ENCODE measurements at places on chromosomes 6 and 20. TPM values are rescaled to one million over a fixed set of nuclear protein-coding genes. Genes with fewer than 3 reads are reported as not detected.

Gene KIAA1755
- 0.08 TPM for total RNA-seq

Gene PTGIS
- total RNA-seq, result 4.4 TPM

Gene COX4I2
- total RNA-seq, result not detected

Gene ATAT1
- 15.8 TPM for total RNA-seq

GRCh38 chr6:73538116-73538779 lies 17.4 kb upstream of the EEF1A1 start:
- H3K4me1 ChIP-seq, result no peaks in the 10 kb centered on the region
- DNase-seq, result no peak

DNA sequence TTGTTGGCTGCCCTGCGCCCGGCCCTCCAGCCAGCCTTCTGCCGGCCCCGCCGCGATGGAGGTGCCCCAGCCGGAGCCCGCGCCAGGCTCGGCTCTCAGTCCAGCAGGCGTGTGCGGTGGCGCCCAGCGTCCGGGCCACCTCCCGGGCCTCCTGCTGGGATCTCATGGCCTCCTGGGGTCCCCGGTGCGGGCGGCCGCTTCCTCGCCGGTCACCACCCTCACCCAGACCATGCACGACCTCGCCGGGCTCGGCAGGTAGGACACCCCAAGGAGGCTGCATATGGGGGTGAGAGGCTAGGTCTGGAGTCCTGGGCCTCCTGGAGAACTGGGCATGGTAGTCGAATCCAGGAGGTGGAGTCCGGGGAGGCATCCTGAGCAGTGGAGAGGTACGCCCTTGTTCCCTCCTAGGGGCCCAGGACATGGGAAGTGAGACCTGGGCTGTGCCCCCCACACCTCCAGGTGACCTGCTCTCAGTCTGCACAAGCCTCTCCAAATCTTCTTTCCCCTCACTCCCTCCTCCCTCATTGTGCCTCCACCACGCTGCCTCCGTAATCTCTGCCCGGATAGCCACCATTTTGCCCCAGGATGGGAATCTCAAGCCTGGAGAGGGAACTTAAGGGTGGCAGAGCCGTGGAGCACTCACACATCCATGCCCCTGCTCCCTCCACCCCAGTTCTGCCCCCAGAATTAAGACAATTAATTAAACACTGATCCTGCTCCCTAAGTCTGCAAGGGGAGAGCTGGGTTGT lies 541 bp downstream of the CDC25B start:
- peak overlapping the region; percentile 97 for H3K4me3 ChIP-seq
- H3K27me3 ChIP-seq, result no peaks in the 10 kb centered on the region
- peak overlapping the region; percentile 97 for H3K27ac ChIP-seq
- H3K36me3 ChIP-seq, result peaks cover 10% of the 10 kb centered on the region

DNA sequence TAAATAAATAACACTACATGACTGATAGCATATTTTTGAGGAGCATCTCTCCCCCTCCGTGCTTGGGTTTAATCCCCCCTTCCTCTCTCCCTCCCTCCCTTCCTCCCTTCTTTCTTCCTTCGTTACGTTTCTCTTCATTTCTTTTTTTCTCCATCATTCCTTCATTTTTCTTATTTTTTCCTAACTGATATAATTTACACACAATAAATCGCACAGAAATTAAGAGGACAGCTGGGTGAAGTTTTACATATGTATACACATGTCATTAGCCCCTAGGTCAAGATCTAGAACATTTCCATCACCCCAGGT lies 51.4 kb upstream of the EZR start:
- H3K27me3 ChIP-seq, result no peaks in the 10 kb centered on the region
- H3K4me1 ChIP-seq, result peaks cover 17% of the 10 kb centered on the region
- H3K36me3 ChIP-seq, result no peaks in the 10 kb centered on the region
- no peak for DNase-seq

GRCh38 chr20:2804852-2805688 lies 4.6 kb upstream of the CPXM1 start:
- H3K27me3 ChIP-seq, result peaks cover 7% of the 10 kb centered on the region
- no peaks in the 10 kb centered on the region for H3K4me1 ChIP-seq
- DNase-seq, result no peak
- H3K4me3 ChIP-seq, result no peak overlapping the region
- no peaks in the 10 kb centered on the region for H3K36me3 ChIP-seq

DNA sequence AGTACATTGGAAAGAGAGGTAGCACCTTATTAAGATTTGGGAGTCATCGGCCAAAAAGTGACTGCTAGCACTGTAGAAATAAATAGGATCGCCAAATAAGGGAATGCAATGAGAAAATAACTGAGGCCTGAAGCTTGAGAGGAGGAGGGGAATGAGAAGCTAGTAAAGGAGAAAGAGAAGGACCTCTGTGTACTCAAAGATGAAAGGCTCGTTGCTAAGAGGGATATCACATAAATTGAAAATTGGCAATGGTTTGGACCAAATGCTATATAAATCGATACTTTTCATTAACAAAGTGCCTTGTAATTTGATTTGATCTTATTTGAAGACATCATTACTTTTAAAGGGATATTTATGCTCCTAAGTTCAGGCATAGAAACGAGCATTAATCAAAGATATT lies 796.3 kb downstream of the QKI start:
- H3K4me1 ChIP-seq, result no peaks in the 10 kb centered on the region
- no peaks in the 10 kb centered on the region for H3K36me3 ChIP-seq
- no peaks in the 10 kb centered on the region for H3K27me3 ChIP-seq
- DNase-seq, result no peak
- H3K4me3 ChIP-seq, result no peak overlapping the region
- no peak overlapping the region for H3K27ac ChIP-seq

Gene MARCKS
- total RNA-seq, result 35.3 TPM

DNA sequence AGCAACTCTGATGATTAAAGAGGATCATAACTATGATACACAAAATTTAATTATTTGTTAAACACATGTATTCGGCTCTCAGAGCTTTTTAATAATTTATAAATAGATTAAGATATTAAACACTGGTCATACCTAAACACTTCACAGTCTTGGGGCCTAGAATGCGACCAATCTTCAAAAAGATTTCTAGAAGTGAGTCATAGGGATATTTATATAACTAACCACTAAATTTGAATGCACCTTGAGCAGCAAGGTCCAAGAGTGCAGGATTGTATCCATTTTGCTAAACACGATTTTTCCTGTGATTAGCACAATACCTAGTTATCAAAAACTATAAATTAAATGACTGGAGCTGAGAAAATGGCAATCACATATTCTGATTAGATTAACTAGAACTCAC lies 709.3 kb downstream of the EPHA7 start:
- no peaks in the 10 kb centered on the region for H3K4me1 ChIP-seq
- no peak overlapping the region for H3K27ac ChIP-seq
- DNase-seq, result no peak

Gene CALHM5
- not detected for total RNA-seq

Gene C6orf15
- total RNA-seq, result not detected

DNA sequence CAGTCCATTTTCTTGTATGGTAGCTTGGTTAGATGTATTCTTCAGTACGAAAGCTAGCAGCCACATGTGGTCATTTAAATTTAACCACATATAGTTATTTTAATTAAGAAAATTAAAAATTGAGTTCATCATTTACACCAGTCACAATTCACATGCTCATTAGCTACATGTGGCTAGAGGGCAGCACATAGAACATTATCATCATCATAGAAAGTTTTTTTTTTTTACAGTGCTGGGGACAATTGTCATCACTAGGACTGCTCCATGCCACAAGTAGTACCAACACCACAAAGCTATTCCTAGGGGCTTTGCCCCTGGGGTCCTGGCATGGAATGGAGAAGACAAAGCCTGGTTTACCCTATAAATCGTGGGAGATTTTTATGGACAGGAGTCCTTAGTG lies 30.5 kb downstream of the PLCB4 start:
- H3K27ac ChIP-seq, result no peak overlapping the region
- no peaks in the 10 kb centered on the region for H3K36me3 ChIP-seq
- DNase-seq, result no peak
- no peak overlapping the region for H3K4me3 ChIP-seq
- H3K27me3 ChIP-seq, result no peaks in the 10 kb centered on the region

- H3K36me3 ChIP-seq, result no peaks in the 10 kb centered on the region
- no peaks in the 10 kb centered on the region for H3K4me1 ChIP-seq
- 0 out of 2 replicates have a peak, but pooled peaks cover 2% of the 10 kb centered on the region for H3K27me3 ChIP-seq
Observed at GRCh38 chr6:116447496-116448011, 13.6 kb upstream of the CALHM6 start.

Gene LPA
- 0.21 TPM for total RNA-seq

Gene COL19A1
- total RNA-seq, result not detected

DNA sequence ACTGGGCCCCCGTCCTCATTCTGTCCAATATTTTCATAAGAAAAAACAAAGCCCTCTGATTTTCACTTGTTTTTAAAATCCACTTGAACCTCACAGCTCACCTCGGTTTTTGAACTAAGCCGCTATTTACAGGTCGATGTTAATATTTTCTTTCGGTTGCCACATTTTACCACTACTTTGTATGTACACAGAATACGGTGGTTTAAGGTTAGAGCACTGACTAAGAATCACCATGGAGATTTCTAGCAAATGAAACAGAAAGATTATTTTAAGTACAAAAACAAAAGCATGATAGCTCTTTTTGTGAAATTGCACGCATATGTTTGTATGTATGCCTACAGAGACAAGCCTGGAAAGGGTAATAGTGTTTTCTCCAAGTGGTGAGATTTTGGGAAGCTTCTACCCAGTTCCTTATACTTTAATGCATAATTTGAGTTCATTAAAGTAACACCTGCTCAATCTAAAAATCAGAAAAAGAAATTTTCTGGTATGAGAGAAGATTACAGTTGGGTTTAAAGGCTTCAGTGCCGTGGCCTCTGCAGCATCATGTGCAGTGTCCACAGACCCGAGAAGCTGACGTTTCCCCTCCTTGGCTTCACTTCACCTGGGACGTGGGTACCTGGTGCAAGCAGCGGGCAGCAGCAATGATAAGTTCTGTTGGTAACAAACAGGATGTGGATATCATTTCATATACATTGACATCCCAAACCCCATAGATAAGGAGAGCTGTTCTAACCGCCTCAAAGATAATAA lies 144.0 kb downstream of the UST start:
- no peak overlapping the region for H3K27ac ChIP-seq
- DNase-seq, result no peak
- H3K4me1 ChIP-seq, result no peaks in the 10 kb centered on the region
- H3K27me3 ChIP-seq, result 0 out of 2 replicates have a peak, but pooled peaks cover 2% of the 10 kb centered on the region
- H3K4me3 ChIP-seq, result no peak overlapping the region

Gene LAMA4
- 11.9 TPM for total RNA-seq

DNA sequence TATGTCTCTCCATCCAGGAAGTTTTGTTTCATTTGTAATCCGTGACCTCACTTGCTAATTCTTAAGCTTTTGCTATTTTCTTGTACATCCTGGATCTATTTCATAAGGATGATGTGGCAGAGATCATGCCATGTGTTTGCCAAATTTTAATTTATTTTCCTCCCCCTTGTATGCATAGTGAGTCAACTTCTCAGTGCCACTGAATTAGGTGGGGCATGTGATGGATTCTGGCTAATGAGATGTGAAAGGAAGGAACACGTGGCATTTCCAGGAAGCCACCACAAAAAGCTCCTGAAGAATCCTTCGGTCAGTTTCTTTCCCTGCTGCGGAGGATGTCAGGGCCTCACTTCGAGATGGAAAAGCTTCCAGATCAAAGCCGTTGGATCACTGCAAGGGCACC lies 86.2 kb upstream of the PRL start:
- H3K4me3 ChIP-seq, result no peak overlapping the region
- H3K27ac ChIP-seq, result no peak overlapping the region
- no peaks in the 10 kb centered on the region for H3K4me1 ChIP-seq
- no peaks in the 10 kb centered on the region for H3K27me3 ChIP-seq

DNA sequence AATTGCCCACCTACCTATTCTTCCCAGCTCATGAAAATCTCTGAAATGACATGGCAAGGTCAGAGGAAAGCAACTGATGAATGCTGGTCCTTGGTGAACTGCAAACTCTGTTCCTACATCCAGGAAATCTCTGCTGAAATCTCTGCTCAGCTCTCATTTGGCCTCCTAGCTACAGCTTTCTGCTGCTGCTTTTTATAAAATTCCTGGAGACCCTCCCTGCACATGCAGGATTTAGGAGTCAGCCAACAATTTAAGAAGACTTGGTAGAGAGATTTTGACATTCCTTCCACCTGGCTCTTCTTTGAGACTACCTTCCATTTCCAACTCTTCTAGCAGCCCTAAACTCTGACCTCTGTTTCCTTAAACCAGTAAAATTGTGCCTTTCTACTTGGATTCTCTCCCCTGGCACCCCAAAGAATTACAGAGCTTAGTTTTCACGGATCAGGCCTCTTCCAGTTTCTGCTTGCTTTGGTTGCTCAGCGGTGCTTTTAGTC lies 55.5 kb downstream of the PDE7B start:
- no peaks in the 10 kb centered on the region for H3K4me1 ChIP-seq
- no peak overlapping the region for H3K27ac ChIP-seq
- no peaks in the 10 kb centered on the region for H3K27me3 ChIP-seq
- no peaks in the 10 kb centered on the region for H3K36me3 ChIP-seq
- no peak overlapping the region for H3K4me3 ChIP-seq

- H3K27me3 ChIP-seq, result no peaks in the 10 kb centered on the region
- no peak overlapping the region for H3K4me3 ChIP-seq
- no peaks in the 10 kb centered on the region for H3K36me3 ChIP-seq
- no peaks in the 10 kb centered on the region for H3K4me1 ChIP-seq
- H3K27ac ChIP-seq, result no peak overlapping the region
- DNase-seq, result no peak
Observed at GRCh38 chr6:12058172-12058961, 46.3 kb downstream of the HIVEP1 start.

Gene TRAPPC3L
- total RNA-seq, result not detected

DNA sequence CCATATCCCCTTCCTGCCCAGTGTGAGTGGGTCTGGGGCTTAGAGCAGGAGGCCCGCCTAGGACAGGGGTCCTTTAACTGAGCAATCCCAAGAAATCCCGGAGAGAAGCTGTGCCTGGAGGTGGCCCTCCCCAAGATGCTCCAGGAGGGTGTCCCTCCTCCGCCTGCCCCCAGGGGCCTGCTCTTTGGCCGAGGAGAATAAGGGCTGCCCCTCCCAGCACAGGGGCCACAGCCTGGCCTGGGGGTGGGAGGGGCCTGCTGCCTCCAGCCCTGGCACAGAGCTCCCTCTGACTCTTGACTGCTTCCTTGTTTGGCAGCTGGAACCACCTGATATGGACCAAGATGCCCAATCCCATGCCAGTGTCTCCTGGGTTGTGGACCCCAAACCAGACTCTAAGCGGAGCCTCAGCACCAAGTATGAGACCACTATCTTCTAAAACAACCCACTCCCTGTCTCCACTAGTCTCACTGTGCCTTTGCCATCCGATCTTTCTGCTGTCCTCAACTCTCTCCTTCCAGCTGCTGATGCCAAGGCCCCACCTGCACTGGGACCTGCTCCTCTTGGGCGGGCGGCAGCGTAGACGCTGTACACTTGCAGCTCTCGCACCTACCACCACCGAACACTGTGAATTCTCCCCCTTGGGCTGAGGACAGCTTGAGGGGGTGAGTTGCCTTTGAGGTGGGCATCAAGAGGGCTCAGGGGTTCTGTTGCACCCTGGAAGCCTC lies 54.3 kb downstream of the TCP11 start:
- H3K27ac ChIP-seq, result no peak overlapping the region
- H3K4me3 ChIP-seq, result no peak overlapping the region
- no peak for DNase-seq
- H3K27me3 ChIP-seq, result no peaks in the 10 kb centered on the region
- no peaks in the 10 kb centered on the region for H3K36me3 ChIP-seq

Gene DACT2
- total RNA-seq, result 3.3 TPM

Gene LY6G6C
- 0.23 TPM for total RNA-seq

Gene SYNE1
- 3.2 TPM for total RNA-seq

Gene PRDM1
- 2.6 TPM for total RNA-seq

GRCh38 chr6:49348561-49348960 lies 114.5 kb downstream of the MMUT start:
- H3K36me3 ChIP-seq, result no peaks in the 10 kb centered on the region
- H3K27me3 ChIP-seq, result no peaks in the 10 kb centered on the region
- H3K4me1 ChIP-seq, result no peaks in the 10 kb centered on the region
- no peak for DNase-seq
